SHP77 treated with DMSO at 0.1 percent for 48 hours (cell line): ENCODE measurements at places on chromosomes 1 and 21.

DNA sequence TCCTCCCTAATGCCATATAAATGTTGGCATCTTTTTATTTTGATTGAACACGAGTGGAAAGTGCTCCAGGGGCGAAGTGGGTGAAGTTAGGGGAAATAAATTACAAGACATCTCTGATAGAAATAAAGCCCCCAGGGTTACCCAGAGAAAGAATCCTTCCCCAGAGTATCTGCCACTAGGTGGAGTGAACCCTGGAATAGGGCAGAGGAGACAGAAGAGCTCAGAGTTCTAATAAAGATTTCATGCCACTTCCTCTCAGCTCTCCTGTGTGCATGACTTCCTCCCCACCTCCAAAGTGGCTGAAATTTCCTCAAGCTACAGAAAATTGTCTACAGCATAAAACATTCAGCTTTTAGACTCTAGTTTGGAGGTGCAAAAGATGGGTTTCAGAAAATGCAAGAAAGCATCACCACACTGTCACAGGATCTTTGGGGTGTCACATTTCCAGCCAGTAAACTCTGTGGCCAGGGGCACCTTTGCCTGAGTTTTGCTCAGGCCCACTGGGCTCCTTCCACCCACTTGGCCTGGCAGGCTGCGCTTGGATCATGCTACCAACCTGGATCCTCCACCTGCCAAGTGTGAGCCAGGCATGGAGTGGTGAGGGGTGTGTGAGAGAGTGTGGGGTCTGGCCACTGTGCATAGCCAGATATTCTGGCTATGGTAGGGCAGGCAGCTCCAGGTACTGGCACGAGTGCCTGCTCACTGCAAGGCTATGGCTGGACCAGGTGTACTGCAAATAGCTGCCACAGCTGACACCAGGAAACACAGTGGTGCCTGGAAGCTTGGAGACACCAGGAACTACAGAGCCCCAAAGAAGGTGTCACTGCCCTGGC lies 208.8 kb upstream of the USP25 start:
- no peak for DNase-seq

GRCh38 chr1:114745291-114745690 lies 12.5 kb downstream of the CSDE1 start:
- DNase-seq: no peak

DNA sequence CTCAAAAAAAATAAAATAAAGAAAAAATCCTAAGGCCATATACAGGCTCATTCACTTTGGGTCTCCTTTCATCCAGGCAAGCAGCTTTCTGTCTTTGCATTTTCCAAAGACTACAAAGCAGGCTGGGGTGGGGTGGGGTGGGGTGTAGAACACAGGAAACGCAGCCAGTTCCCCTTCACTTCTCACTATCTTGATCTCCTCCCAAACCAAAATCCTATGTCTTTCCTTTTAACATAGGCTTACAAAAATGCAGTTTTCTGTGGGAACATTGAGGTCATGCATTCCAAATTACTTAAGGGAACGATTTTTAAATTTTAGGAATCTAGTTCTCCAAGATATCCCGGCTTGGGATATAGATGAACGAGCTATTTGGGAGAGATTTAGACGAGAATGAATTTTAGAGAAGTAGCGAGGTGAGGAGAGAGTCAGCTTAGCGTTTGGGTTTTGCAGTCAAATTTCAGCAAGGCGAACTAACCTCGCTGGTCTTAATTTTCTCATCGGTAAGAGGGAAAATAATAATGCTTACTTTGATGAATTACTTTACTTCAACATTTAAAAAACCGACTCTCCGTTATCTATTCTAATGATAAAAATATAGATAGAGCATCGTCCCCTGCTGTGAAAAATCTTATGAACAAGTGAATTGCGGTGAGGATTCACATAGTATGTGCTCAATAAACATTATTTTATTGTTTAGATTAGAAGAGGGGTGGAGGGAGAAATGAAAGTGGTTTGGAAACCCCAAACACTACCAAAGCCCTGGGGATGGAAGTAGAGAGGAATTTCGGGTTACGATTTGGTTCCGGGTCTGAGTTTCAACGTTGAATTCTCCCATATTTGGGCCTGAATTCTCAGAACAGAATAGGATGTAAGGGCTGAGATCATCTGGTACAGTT lies 735 bp upstream of the STX12 start:
- no peak for DNase-seq

DNA sequence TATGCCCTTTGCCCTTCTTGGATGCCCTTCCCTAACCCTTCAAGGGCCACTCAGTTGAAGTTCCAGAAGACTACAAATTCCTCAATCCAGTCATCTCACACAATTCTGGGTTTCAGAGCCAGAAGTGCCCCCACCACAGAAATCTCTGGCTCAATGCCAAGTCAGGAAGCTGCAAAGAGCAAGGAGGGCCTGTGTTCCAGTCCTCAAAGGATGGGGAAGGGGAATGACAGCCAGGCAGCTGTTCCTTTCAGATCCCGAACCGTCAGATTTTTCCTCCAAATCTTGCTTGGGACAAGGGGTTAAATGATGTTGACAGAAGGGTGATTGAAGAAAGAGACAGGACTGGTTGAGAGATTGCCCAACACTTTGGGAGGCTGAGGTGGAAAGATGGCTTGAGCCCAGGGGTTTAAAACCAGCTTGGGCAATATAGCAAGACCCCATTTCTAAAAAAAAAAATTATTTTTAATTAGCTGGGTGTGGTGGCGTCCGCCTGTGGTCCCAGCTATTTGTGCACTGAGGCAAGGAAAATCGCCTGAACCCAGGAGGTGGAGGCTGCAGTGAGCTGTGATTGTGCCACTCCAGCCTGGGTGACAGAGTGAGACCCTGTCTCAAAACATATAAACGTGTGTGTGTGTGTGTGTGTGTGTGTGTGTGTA lies 716 bp upstream of the HPDL start:
- DNase-seq: no peak

- DNase-seq: no peak
Observed at GRCh38 chr1:221800831-221801230, 58.9 kb upstream of the DUSP10 start.

DNA sequence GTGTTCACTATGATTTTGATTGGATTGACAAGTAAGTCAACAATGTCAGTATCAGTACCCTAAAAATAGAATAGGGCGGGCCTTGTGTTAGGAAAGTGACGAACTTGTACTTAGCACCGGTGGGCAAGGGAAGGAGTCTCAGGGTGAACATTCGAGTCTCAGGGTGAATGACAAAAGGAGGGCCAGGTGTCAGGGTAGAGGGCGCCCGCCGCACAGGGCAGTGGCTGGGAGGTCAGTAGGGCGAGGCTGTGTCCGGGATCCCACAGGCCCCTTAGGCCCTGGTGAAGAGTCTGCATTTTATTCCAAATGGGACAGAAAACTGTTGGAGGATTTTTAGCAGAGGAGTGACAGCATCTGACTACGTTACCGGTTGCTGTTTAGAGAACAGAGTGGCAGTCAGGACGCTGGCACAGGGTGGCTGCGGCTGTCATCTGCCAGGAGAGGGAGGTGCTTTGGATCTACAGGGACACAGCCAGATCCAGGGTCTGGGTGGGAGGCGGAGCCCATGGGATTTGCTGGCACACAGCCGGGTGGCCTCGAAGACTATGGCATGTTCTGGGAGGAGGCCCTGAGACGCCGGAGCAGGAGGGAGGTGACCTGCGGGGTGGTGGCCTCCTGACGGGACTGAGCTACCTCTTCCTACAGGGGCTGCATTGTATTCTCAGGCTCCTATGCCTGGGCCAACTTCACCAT lies 11.0 kb downstream of the AGTRAP start:
- no peak for DNase-seq

- no peak for DNase-seq
Observed at GRCh38 chr1:91499904-91500755, 521 bp upstream of the CDC7 start.

DNA sequence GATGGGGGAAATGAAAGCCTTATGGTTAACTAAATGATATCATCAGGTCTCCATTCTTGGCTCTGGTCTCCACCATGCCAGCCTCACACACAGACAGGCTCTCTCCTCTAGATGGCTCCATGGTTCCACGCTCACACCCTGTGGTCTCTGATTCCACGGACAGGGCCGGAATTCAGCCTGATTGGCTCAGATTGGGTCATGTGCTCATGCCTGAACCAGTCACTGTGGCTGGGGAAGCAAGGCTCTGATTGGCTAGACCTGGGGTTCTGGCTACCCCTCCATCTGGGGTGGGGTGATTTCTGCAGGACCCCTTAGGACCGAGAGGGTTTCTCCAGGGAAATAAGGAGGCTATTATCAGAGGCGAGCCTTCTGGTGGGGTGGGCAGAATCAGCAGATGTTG lies 277.0 kb downstream of the PTPRU start:
- DNase-seq: peak; percentile 54

DNA sequence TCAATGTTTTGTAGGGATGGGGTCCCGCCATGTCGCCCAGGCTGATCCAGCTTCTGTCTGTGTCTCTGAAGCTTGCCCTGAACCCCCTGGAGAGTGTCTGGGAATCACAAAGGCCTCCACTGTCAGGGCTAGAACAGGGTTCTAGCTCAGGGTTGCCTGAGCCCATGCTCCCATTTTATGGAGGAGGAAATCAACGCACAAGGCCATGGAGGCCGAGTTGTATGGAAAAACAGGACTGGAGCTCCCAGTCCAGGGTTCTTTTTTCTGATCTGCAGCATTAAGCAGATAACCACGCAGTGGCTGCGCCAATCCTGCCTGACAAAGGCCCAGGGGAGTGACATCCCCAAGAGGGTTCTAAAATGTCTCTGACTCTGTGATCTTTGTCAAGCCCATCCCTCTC lies 67.6 kb upstream of the NBPF3 start:
- no peak for DNase-seq

GRCh38 chr1:98672189-98672588 lies 10.7 kb downstream of the SNX7 start:
- DNase-seq: no peak

DNA sequence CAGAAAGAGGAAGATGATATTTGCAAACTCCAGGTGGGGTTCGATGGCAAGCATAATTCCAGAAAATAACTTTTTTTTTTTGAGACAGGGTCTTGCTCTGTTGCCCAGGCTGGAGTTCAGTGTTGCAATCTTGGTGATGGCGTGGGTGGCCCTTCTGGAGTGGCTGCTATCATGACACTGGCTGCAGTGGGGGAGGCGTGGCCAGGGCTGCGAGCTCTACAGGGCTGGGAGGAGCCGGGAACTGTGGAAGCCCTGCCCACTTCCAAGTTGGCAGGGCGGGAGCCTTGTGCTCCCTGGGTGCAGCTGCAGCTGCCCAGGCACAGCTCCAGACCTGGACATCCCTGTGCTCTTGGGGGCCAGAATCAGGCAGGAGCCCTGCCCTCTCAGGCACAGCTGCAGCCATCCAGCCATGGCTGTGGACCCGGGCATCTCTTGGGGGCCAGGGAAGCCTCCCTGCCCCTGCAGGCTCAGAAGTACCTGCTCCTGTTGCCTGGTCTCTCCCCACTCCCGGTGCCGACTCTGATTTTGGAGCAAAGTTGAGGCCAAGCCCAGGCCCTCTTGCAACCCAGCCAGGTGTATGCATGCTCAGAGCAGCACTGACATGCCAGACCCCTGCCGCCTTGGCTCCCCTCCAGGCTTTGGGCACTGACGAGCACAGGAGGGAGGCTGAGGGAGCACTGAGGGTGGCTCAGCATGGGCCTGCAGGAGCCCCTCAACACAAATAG lies 7.2 kb upstream of the BCL10 start:
- peak; percentile 48 for DNase-seq

DNA sequence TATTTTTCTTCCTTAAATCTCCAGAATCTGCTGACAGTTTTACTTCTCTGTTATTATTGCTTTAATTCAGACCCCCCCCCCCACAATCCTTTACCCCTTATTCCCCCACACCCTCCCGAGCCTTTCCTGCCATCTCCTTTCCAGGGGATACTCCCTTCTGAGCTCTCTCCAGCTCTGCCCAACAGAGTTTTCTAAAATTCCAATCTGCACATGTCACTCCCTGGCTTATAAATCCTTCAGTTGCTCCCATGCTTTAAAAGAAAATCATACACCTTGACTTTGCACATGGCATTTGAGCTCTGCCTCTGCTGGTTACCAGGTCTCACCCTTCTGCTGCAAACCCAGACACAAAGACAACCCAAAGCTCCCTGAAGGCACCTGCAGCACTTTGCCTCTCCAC lies 11.7 kb upstream of the EPS8L3 start:
- DNase-seq: no peak

- no peak for DNase-seq
Observed at GRCh38 chr1:216884614-216885229, 161.5 kb upstream of the ESRRG start.
